ENCODE measurements at places on chromosomes 5 and 9.

DNA sequence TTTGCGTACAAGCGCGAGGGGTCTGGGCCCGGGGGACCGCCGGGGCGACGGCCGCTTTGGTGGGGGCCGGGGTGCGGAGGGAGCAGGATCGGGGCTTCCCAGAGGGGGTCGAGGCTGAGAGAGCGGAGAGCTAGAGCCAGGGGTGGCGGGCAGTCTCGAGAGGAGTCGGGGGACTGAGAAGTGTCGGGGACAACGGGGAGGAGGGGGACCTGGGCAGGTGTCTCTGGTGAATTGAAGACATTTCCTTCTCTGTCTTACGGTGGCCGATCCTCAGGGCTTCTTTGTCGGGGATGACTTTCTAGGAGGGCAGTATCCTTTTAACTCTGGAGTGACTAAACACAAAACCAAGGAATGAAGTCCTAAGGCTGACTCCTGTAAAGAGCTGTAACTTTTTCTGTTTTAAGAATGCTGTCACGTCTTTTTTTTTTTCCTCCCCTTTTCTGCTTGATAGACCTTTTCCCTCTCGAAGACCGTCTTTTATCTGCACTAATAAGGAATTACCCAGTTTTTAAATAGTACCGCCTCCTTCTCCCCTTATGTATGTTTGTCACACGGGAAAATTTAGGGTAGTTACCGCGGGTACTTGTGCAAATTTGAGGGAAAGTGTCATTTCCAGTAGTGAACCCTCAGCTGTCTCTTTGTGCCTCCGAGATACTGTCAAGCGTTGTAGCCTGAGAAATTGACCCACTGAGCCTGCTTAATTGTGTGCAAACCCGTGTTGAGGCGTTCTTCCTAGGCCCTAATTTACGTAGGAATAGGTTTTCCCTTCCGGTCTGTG is 822 bp downstream of the DENND4C start:
- peak overlapping the region; percentile 99 for H3K27ac ChIP-seq
- DNase-seq: peak; percentile 58
- H3K27me3 ChIP-seq: no peaks in the 10 kb centered on the region
- peak overlapping the region; percentile 99 for H3K4me3 ChIP-seq

DNA sequence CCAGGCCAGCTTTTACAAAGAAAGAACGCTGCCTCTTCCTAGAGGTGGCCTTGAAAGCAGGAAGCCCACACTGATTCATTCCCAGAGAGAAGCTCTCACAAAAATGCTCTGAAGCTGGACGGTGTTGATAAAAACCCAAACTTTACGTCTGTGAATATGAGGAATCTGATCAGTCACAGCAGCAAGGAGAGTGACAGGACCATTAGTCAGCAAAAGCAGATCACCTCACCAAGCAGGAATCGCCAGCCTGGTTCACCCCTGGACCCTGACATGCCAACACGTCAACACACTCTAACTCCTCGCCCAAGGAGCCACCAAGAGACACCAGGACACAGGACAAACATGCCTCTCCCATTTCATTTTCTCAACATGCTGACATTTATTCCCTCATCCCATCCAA is 70.6 kb upstream of the ZNF622 start:
- no peaks in the 10 kb centered on the region for H3K36me3 ChIP-seq
- H3K4me1 ChIP-seq: no peaks in the 10 kb centered on the region
- no peak overlapping the region for H3K27ac ChIP-seq
- H3K4me3 ChIP-seq: no peak overlapping the region
- no peak for DNase-seq

DNA sequence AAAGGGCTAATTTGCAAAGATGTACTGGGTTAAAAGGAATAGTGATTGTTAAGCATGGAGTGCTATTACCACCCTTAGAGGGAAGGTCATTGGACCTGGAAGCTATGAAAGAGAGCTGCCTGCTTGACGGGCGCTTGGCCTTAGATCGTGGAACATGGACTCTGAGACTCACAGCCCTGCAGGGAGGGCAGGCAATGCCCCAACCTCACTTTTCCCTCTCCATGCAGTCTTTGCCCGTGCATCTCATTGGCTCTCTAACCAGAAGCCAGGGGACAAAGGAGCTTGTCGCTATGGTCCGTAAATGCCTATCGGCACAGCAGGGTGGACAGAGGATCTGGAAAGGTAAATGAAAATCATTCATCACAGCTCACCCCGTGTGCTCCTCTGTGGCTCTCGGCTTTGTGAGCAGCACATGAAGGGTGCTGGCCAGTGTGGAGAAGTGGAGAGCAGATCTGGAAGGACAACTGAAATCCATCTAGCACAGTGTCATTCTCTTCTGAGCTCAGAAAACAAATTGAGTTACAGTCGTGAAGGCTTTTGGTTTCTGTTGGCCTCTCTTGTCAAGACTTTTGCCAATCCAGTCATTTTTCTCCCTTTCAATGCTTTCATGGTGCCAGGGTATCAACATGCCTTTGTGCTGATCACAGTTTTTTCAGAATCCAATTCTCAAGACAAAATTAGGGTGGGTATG is 186.2 kb downstream of the SNX18 start:
- no peaks in the 10 kb centered on the region for H3K4me1 ChIP-seq
- no peak for DNase-seq
- H3K36me3 ChIP-seq: no peaks in the 10 kb centered on the region
- H3K4me3 ChIP-seq: no peak overlapping the region

GRCh38 chr9:93792358-93792757 is 162.8 kb downstream of the BARX1 start:
- H3K27ac ChIP-seq: no peak overlapping the region
- H3K4me3 ChIP-seq: no peak overlapping the region
- no peaks in the 10 kb centered on the region for H3K36me3 ChIP-seq
- H3K4me1 ChIP-seq: no peaks in the 10 kb centered on the region

DNA sequence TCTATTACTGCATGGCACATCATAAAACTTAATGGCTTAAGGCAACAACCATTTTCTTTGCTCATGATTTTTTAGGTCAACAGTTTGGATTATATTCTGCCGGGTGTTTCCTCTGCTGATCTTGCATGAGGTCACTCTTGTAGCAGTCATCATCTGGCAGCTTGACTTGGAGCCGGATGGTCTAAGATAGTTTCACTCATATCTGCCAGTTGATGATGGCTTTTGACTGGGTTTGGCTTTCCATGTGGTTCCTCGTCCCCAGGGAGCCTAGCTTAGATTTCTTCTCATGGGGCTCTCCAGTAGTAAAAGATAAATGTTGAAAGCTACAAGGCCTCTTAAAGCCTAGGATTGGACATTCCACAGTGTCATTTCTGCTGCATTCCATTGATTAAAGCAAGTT is 27.4 kb downstream of the LNPEP start:
- no peak for DNase-seq
- H3K36me3 ChIP-seq: no peaks in the 10 kb centered on the region
- no peak overlapping the region for H3K27ac ChIP-seq
- H3K27me3 ChIP-seq: no peaks in the 10 kb centered on the region

DNA sequence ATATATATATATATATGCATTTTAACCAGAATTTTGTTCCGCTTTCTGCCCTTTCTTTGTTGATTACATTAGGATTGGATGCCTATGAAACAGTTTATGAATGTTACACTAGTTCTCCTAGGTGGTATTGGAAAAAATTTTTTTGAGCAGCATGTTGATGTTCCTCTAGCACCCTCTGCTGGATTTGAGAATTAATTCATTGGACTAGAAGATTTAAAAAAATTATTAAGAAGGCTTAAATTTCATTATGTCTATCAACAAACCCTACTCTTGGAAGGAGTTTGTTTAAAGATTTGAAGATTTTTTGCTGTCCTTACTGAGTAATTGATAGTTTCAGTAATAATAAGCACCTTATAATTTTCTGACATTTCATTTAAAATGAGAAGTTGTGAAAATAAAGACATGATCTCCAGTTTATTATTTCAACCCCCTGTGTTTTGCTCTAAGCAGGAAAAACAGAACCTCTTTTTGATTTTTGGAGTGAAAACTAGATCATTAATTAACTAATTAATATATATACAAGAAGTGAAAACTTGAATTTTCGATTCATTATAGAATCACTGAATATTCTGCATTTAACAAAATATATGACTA is 89.6 kb downstream of the CCDC171 start:
- H3K27ac ChIP-seq: no peak overlapping the region
- no peaks in the 10 kb centered on the region for H3K4me1 ChIP-seq
- no peaks in the 10 kb centered on the region for H3K27me3 ChIP-seq
- DNase-seq: no peak
- H3K36me3 ChIP-seq: no peaks in the 10 kb centered on the region

Data from testis (tissue), 5 donors.